Activated effector memory CD4-positive, alpha-beta T cell treated with Interleukin-2 at 50 U/mL for 16 hours (primary cell): ENCODE measurements at places on chromosomes 4 and X.

DNA sequence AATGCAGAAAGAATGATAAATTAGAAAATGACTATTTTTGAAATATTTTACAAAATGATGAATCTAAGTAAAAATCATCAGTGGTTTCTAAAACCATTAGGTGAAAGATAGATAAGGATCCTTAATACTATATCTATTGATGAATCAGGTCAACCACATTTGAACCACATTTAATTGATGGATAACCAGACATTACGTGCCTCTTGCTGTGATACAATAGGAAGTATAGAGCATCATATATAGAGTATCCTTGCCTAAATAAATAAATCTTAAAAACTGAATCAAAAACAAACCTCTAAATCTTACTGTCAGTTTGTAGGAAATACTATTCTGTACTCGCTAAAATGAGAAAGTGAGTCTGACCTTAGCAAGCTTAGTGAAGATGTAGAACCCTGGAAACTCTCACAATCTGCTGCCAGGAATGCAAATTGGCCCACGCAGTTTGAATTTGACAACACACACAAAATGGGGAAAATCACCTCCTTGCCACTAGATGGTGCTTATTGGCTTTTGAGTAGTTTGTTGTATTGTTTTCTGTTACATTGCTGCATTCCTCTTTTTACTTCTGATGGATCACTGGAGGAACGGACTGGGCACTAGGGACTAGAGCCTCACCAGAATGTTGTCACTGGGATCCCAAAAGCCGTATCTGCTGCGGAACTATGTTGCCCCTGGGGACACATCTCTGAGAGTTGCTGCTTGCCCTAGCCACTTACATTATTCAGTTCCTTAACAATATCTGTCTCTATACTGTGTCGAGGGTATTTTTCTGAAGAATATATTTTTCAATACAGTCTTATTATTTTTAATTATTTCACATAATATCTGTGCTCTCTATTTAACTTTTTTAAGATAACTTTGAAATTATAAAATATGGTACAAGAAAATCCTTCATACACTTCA, 25.4 kb upstream of the SLAIN2 start:
- no peak for DNase-seq

DNA sequence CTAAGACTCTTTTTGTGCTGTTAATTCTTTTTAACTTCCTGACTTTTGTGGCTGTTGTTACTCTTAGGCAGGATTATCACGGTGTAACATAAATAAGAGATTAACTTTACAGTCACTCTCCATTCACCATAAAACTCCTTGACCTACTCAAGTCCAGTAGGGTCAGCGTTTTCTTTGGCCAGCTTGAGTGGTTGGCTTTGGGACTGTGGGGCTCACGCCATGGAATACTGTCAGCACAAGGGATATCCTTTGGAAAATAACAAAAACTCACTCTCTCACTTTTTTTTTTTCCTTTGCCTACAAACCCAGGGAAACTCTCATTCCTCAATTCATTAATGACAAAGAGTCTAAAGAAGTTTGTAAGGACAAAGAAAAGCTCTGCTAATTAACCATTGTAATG, 89.4 kb upstream of the TLL1 start:
- no peak for DNase-seq

DNA sequence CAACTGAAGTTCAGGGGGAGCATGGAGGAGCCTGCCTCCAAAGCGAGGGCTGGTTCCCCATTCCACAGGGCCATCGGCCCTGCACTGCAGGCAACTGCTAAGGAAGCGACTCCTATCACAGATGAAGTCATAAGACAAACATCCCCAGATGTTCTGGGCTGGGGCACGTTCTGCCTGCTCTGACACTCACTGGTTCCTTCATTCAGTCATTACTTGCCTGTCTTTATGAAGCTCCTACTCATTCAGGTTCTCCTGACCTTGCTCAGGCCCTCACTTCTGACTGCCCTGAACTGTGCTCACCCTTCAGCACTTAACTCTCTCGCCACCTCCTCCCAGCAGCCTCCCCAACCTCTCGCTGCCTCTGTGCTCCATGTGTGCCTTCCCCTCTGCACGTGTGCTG, 2.5 kb upstream of the SLC2A9 start:
- no peak for DNase-seq

GRCh38 chr4:17168571-17168970, 270.1 kb upstream of the LDB2 start:
- no peak for DNase-seq

DNA sequence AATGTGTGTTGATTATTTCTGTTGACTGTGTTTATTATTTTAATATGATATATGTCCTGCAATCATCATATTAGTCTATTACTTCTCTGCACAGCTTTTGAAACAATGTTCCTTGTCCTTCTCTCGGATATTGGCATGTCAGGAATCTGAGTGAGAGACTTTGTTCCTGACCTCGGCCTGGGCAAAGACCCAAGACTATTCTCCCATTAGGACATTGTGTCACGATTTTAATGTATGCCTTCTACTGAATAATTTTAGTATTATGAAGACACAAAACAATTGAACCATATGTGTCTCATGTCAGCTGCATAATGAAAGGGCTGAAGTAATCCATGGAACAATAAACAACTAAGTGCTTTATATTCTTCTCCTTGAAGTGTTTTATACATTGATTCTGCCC, 580.8 kb upstream of the TENM3 start:
- DNase-seq: no peak

- DNase-seq: no peak
These were observed 132.9 kb downstream of the RAP1GDS1 start for GRCh38 chr4:98394134-98394533.

GRCh38 chrX:107674480-107675364, 46.4 kb downstream of the PRPS1 start:
- no peak for DNase-seq

GRCh38 chrX:119686087-119686691, 6.8 kb downstream of the SEPTIN6 start:
- DNase-seq: no peak

- DNase-seq: no peak
These were observed 126.9 kb upstream of the FAM9B start for GRCh38 chrX:9160698-9161329.
